ENCODE measurements at places on chromosomes 7 and 10.

GRCh38 chr7:157056957-157057902 lies 46.8 kb upstream of the MNX1 start:
- peak; percentile 66 for DNase-seq

DNA sequence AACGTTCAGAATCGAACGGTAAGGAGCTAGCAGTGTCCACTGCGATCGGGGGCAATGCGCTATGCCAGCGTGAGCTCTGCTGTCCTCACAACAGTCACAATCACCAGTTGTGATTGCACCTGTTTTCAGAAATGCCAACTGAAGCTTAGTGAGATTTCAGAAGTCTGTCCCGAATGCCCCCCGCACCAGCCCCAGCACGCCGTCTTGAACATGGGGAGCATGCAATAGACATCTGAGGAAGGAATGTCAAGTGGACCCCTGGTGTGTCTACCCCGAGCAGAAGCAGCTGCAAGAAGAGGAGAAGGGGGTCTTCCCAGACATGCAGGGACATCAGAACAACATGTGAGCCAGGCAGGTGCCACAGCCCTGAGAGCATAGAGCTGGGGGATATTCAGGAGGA lies 125.7 kb upstream of the CHST15 start:
- DNase-seq: no peak

- DNase-seq: no peak
These were observed 14.6 kb upstream of the AQP1 start for GRCh38 chr7:30896783-30897637.

- no peak for DNase-seq
These were observed 164.0 kb downstream of the FANK1 start for GRCh38 chr10:126060261-126060931.

- no peak for DNase-seq
These were observed 508.3 kb downstream of the SORCS3 start for GRCh38 chr10:105149371-105149891.

- DNase-seq: no peak
These were observed 97.5 kb upstream of the MGMT start for GRCh38 chr10:129369566-129369965.

GRCh38 chr10:127149501-127150081 lies 46.8 kb downstream of the INSYN2A start:
- DNase-seq: no peak

- DNase-seq: no peak
These were observed 96.5 kb downstream of the CAMK1D start for GRCh38 chr10:12445701-12446334.

GRCh38 chr10:69323622-69324021 lies 45.3 kb downstream of the HK1 start:
- DNase-seq: no peak

GRCh38 chr10:128481152-128481840 lies 355.1 kb upstream of the MKI67 start:
- peak; percentile 20 for DNase-seq

DNA sequence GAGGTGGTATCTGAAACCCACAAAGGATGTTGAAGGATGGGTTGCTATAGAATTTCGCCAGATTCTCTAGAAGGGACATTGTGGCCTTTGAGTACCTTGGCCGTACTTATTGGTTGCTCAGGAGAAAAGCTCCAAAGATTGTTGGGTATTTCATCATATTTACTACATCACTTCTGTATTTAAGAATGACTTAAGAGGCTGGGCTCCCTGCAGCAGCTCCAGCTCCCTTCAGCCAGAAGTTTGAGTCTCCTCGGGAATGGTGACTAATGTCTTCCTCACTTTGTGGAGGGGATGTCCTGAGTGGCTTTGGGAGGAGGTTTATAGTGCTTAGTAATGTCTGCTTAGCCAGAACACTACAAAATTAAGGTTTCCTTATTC lies 18.1 kb downstream of the MINDY4 start:
- DNase-seq: no peak

GRCh38 chr7:1169409-1170368 lies 9.7 kb upstream of the ZFAND2A start:
- peak; percentile 37 for DNase-seq

DNA sequence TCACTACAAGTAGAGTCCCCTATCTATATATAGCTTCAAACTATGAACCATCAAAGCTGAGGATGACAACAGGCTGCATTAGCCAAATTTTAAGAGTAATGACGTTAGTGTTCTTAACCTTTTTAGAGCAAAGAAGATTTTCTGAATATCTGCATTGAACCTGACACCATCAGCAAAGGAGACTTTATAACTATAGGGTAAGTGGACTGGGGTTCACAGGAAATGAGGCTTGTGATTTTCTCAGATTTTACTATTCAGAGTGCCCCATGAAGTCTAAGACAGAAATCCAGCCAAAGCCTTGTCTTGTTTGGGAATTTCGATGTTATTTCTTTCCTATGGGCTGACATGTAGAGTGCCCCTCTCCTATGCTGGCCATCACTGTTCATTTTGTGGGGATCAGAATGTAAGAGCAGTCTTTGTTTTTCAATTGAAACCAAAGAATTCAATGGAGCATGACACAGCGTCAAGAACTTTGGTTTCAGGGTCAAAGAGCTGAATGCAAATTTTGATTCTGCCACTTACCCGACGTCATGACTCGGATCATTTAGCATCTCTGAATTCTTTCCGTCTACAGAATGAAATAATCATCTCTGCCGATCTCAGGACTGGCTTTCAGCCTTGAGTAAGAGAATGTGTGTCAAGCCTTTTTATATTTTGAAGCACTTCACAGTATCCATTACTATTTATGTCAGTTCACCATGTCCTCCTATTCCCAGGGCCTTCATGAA lies 52.7 kb downstream of the DENND11 start:
- peak; percentile 43 for DNase-seq

DNA sequence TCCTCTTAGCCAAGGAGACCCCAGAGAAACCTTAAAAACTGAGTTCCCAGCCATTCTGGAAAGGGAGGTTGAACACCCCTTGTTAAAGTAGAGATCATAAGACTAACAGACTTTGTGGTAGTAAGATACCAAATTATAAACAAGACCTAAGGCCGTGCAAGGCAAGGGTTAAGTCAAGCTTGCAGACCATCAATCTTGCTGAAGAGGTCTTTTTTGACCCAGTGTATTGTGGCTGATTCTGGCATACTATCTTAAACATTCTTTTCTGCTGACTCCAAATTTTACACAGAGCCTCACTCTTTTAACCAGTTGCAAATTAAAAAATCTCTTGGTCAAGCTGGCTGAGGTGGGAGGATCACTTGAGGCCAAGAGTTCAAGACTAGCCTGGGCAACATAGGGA lies 1.2 kb upstream of the TBRG4 start:
- DNase-seq: no peak

DNA sequence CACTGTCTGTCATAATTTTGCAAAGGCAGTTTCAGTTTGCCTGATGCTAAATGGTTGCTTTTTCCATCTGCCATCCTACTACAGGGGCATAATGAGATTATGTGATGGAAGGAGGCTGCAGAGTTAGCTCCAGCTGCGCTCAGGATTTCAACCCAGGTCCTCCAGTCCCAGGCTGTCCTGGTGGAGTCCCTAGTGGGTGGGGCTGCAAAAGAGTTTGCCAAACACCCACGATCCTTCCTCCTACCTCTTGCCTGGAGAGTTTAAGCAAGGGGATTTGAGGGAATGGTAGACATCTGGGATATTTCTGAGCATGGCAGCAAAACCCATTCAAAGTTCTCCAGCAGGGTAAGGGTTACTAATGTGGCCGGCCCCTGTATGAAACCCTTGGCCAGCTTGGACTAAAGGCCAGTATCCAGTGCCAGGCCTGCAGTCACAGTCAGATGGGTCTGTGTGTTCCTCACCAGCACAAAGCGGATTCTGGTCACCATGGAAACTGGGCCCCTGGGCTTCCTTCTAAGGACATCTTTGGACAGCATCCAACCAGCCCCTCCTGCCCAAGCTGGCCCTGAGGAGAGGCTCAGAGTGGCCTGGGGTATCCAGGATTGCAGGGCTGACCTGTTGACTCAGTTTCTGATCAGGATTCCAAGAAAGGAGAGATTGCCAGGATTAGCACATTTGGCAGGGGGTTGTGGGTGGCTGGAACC lies 42.7 kb upstream of the CHST3 start:
- DNase-seq: no peak

DNA sequence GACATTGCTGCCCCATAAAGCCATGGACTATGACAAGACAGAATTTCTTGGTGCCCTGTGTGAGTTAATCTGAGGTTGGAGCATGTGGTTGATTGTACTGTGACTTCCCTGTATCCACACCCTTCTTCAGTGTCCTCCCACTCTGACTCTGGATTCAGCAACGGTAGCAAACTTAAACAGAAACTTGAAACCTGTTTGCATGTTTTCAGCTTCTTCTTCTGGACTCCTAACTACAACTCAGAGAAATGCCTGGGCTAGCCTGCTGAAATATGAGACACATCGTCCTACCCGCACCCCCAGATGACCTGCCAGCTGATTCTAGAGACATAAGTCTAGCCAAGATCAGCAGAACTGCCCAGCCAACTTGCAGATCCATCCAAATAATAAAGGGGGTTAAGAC lies 78.4 kb downstream of the IPMK start:
- DNase-seq: no peak

GRCh38 chr7:36391436-36392198 lies 2.0 kb downstream of the ANLN start:
- DNase-seq: no peak

DNA sequence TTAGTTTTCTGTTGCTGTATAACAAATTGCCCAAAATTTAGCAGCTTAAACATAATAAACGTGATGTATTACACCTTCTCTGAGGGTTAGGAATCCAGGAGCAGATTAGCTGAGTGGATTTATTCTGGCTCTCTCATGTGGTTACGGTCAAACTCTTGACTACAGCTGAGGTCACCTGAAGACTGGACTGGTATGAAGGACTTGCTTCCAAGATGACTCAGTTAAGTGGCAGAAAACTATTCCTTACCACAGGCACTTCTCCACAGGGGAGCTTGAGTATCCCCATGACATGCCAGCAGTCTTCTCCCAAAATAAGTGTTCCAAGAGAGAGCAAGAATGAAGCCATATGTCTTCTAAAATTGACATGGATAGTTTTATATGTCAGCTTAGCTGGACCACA lies 957.2 kb upstream of the GHITM start:
- no peak for DNase-seq

- DNase-seq: no peak
These were observed 34.1 kb downstream of the GBX1 start for GRCh38 chr7:151133266-151133985.

GRCh38 chr7:110940756-110941155 lies 150.2 kb upstream of the LRRN3 start:
- no peak for DNase-seq

- no peak for DNase-seq
These were observed 29.1 kb downstream of the GTF2IRD1 start for GRCh38 chr7:74482629-74483401.

DNA sequence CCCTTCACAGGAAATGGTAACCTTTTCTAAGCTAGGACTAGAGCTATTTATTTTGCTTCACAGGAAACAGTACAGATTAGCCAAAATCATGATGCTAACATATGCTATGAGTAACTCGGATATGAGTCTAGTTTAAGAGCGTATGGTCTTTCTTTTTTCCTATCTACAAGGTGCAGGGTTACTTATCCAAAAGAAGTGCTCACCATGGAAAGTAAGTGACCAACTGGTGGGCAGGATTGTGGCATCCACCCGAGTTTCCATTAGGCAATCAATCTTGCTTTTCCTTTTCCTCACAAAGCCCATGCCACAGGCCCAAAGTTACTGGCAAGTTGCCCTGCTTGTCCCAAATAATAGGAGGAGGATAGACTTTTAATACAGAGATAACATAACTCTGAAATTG lies 765.1 kb upstream of the POM121L12 start:
- no peak for DNase-seq

DNA sequence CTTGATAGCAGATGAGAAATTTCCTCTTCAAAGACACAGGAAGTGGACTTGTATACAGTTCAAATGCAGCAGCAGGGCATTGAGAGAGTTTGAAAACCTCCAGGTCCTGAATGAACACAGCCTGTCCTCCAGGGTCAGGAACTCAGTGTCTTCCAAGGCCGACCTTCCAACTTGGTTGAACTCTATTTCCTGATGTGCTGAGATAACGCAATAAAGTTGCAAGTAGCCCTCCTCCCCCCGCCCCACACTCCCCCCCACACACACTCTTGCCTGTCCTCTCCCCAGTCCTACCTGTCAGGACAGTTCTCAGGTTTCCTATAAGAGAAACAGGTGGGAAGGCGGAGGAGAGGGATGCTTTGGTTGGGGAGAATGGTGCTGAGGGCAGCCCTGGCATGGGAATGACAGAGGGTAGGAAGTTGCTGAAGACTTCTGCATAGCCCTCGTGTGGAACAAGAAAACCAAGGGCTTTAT lies 90.0 kb downstream of the CCDC71L start:
- DNase-seq: no peak

DNA sequence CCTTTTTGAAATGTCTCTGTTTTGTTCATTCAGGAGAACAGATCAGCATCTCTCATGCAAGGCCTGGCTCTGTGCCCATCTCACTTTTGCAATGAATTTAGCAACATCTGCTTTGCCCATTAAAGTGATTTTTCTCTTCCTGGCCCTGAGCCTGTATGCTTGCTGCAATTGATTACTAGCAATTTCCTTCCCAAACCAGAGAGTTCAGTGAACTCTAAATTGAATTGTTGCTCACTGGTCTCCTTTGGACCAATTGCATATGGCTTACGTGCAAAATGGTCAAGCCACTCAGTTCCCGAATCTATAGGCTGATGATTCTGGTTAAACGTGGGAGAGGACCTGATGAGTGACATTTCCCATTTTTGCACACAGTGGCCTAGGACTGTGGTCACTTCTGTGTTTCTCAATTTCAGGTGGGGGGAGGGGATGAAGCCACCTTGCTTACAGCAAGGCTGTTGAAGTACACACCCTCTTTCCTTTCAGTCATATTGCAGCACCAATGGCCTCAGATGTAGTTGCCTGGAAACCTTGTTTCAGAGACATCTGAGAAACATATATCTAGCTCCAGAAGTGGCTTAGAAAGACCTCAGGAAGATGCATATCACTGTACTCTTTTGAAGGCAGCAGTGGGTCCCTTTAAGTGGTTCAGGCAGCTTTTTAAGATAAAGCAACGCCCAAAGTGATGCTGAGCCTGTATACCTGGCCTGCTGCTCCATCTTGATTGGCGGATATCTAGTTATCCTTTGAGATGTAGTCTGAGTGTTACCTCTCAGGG lies 201.4 kb downstream of the PTEN start:
- no peak for DNase-seq

DNA sequence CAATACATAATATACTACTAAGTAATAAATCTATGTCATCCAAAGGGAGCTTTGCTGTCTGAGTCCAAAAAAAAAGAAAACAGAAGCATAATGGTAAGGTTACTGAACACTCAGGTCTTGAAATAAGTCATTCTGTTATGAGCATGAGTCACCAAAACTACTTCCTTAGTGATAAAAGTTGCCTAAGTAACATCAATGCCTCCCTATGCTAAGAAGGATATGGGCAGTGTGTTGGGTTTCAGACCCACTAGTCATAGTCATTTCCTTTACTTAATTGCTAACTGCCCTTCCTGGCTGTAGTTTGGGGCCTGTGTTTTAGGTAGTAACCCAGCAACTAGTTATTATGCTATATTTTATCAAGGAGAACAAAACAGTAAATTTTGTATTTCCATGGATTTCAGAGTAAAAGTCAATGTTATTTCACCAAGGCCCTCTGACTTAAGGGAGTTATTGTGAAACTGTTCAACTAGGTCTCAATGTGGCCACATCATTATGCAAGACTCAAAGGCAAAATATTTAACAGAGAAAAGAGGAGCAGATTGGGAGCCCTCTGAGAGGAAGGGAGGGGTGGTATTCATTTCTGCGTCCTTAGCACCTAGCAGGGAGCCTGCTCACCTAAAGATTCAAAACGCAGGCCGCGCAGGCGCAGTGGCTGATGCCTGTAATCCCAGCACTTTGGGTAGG lies 11.7 kb upstream of the VIM start:
- no peak for DNase-seq

- DNase-seq: no peak
These were observed 31.3 kb downstream of the PLXNA4 start for GRCh38 chr7:132544999-132545398.

- no peak for DNase-seq
These were observed 211.7 kb downstream of the CCSER2 start for GRCh38 chr10:84540022-84540616.

All from NCI-H187 (cell line).